Germinal center (tissue), 1 donor: ENCODE measurements at places on chromosomes 2 and 18.

- DNase-seq, result no peak
Observed at GRCh38 chr2:42457011-42457410, 36.8 kb downstream of the KCNG3 start.

DNA sequence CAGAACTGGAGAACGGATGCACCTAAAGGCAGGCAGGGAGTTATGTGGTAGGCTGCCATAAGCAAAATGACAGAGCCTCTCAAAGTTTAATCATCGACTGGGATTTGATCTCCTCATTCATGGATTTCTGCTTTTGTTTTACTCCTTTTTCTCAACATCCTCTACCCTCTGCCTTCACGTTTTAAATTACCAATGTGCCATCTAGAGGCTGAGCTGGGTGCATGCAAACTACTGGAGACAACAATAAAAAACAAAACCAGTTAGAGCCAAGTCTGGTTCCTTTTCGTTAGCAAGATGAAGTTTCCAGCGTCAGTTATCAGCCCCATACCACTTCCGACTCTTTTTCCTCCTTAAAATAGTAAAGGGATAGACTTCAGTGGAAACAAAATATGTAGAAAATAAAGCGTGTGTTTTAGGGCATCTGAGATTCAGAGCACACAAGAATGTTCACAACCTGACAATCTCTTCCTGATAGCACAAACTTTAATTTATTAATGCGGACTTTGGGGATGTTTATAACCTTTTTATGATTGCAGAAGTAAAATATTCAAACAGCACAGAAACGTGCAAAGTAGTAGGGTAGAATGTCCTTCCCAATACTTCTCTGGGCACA is 117.0 kb downstream of the LAMA1 start:
- no peak for DNase-seq

- no peak for DNase-seq
Observed at GRCh38 chr2:18055290-18055689, 176.8 kb downstream of the KCNS3 start.

GRCh38 chr18:6509832-6510231 is 95.1 kb upstream of the L3MBTL4 start:
- DNase-seq, result no peak

GRCh38 chr2:34093790-34094189 is 494.7 kb upstream of the FAM98A start:
- no peak for DNase-seq

- DNase-seq, result no peak
Observed at GRCh38 chr2:38751596-38752410, 642 bp upstream of the SRSF7 start.

DNA sequence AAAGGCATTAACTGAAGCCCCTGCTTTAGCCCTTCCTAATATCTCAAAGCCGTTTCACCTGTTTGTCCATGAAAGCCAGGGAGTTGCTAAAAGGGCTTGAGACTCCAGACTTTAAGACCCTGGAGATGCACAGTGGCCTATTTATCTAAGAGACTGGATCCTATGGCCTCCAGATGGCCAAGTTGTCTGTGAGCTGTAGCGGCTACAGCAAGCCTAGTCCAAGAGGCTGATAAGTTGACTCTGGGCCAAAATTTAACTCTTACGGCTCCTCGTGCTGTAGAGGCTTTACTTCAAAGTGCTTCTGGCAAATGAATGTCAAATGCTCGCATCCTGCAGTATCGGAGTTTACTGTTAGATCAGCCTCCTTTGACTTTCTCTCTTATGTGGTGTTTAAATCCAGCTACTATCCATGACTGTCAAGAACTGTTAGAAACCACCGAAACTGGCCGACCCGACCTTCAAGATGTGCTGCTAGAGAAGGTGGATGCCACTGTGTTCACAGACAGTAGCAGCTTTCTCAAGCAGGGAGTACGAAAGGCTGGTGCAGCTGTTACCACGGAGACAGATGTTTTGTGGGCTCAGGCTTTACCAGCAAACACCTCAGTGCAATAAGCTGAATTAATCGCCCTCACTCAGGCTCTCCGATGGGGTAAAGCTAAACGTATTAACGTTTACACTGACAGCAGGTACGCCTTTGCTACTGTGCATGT is 336.7 kb upstream of the CNTNAP5 start:
- DNase-seq, result no peak

- no peak for DNase-seq
Observed at GRCh38 chr18:77985526-77986281, 736.1 kb downstream of the GALR1 start.

GRCh38 chr2:224584785-224585210 is 365 bp downstream of the CUL3 start:
- DNase-seq, result peak; percentile 50

GRCh38 chr2:153812632-153813031 is 59.1 kb upstream of the GALNT13 start:
- DNase-seq, result no peak

- DNase-seq, result no peak
Observed at GRCh38 chr2:21453723-21454450, 330.1 kb downstream of the TDRD15 start.

DNA sequence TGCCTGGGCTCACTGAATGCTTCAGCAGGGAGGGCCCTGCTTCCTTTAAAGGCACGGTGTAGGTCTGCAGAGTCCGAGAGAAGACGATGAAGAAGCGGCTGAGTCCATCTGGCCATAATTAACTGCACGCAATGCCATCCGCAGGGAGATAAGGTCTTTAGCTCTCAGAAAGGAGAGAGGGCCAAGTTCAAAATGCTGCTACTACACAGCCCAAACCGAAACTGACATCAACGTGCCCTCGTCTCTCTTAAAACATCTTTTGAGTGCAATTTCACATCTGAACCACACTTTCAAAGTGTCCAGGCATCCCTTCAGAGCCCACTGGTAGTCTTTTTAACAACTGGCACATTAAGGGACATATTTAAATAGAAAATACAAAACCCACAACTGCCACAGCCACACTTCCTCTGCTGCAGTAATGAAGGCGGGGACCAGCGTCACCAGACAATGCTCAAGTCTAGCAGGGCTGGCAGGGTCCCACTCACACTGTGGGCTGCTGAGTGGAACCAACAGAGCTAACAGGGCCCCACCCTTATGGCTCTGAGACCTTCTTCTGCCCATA is 35.8 kb downstream of the ST3GAL5 start:
- peak; percentile 42 for DNase-seq

DNA sequence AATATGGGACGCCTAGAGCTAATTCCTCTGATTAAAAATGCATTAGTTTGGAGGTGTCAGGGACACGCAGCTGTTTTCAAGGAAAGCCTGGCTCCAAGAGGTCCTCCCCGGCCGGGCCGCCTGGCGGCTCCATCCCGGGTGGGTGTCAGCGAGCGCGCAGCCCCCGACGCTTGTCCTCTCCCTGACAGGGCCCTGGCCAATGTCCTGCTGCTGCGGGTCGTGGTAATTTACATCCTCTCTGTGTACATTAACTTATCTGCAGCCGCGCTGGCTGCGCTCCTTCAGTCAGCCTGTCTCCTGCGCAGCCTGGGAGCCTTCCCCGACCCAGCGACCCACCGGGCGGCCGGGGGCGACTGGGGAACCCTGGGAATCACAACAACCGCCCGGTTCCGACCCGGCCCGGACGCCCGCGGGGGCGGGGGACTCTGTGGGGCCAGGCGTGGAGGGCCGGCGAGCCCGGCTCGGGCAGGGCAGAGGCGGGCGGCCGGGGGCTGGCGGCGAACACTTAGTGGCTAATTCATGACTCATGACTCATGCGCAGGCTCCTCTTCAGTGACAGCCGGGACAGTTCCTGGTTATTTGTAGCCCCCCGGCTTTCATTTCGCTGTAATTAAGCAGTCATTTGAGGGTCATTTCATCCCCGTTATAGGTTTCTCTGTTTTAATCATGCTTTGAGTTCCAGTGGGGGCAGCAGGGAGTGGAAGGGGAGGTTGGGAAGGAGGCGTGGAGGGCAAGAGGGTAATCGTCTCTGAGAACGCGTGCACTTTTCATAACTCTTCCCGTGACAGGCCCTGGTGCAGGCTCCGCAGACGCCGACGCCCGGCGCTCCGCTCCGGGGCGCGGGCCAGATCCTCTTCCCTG is 141.9 kb upstream of the CTAGE1 start:
- no peak for DNase-seq

DNA sequence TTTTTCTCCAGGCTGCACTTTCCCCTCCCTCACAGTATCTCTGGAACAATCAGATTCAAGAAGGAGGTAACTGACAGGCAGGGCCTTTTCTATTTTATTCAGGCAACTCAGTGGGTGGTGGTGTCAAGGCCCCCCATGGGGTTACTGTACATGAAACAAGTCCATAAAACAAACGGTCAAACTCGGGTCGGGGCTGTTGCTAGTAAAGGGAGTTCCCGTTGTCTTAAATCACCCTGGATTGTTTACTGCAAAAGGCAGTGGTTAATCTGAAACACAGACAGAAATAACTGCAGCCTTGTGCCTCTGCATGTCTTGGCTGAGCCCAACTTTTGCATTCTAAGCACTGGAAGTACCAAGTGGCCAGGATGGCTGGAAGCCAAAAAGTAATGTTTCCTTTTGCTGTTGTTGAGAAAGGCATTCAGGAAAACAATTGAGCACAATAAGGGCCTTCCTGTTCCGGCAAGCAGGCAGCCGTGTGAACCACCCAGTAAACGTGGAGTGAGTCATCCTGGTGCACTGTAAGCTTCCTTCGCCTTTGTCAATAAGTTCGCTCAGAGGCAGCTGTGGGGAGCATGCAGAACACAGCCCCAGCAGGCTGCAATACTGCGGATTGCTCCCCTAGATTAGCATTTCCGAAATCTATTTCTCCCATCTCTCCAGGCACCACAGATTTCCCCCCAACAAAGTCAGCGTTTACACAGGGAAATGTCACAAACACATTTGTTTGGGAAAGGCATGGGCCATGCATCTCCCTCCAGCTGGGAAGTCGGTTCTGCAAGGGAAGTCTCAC is 149.6 kb downstream of the IRS1 start:
- DNase-seq, result no peak

DNA sequence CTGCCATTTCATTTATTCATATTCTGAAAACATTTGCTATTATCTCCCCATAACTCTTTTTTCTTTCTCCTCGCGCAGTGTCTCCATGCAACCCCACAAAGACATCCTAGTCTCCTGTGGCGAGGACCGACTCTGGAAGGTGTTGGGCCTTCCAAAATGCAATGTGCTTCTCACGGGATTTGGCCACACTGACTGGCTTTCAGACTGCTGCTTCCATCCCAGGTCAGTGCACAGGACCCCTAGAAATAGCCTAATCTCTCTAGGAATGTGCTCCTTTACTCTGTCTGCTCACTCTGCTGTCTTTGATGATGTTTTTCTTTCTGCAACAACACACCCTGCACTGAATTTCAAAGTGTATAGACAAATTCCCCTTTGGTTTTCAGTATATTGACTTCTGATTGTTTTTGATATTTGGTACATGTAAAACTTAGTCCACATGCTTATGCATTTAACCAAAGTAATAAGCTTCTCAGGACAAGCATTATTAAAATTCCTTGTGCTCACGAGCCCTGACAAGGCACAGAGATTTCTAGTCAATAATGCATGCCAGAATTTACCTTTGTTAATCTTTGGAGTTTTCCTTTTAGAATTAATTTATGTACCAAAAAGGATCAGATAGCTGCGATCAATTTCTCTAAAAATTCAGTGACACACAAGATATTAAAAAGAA is 548.3 kb upstream of the VWC2L start:
- DNase-seq, result no peak

GRCh38 chr2:177595126-177595845 is 202.7 kb downstream of the AGPS start:
- no peak for DNase-seq

DNA sequence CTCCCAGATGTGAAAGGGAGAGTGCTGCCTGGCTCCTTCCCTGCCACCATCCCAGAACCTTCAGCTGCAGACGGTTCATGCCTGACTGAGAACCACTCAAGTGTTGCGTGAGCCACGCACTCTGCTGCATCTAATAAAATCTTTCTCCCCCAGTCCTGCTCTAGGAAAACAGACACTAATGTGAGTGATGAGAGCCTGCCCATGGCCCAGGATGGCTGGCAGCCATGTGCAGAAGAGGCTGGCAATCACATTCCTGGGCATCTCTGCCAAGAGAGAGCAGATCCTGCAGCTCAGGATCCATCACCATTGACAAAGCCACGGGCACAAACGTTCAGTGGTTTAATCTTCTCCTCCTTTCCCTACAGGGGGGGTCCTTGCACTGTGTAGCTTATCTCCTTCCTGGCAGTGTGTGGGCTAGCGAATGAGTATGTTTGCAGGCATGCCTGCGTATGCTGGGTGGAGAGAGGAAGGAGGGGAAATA is 477.5 kb downstream of the SLC4A3 start:
- no peak for DNase-seq

GRCh38 chr2:99708231-99708630 is 218.4 kb upstream of the REV1 start:
- no peak for DNase-seq

DNA sequence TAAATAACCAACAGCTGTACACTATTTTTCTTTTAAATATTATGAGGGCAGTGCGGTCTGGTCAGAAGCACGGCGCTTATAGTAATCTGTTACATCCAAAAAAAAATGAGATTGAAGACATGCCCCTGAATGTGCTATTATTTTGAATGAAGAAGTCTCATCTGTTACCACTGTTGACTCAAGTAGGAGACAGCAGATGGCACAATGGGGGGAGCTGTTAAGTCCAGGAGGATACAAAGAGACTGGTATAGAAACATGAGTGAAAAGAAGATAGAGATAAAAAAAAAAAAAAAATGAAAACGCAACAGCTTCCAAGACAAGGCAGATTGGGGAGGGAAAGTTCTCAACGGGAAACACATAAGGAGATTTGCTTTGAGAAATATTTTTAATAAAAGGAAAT is 425.5 kb upstream of the PKDCC start:
- DNase-seq, result no peak

- no peak for DNase-seq
Observed at GRCh38 chr2:207352978-207353671, 176.6 kb upstream of the CREB1 start.

DNA sequence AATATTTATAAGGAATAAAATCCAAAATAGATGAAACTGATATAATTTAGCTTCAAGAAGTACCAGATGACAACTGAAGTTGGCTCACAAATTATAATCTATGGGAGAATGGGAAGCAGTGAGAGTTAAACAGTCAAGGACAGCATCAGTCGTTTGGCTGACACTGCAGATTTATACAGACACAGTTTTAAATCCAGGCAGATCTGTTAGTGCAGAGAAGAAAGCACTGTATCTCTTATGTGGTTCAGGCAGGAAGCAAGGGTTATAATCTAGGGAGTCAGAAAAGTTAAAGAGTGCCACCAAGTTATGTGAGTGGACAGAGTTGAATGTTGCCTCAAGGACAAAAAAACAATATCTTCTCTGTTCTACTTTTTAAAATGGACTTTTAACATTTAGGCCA is 880.2 kb downstream of the TSN start:
- DNase-seq, result no peak

DNA sequence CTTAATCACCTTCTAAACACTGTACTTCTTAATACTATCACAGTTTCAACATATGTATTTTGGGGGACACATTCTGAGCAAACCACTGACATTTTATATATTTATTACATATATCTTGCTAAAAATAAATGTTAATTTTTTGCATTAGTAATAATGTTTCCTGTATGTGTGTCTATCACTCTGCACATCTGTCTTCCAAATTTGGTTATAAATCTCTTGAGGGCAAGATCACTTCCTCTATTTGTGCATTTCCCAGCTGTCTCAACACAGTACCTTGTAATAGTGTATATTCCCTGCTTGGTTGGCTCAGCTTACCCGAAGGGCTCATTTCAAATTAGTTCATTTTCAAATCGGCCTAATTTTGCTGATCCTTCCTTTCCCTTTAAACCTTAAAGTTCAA is 617.1 kb upstream of the GYPC start:
- DNase-seq, result peak; percentile 60

- DNase-seq, result no peak
Observed at GRCh38 chr2:98479959-98480524, 35.4 kb downstream of the INPP4A start.

- DNase-seq, result no peak
Observed at GRCh38 chr18:3654442-3655253, 204.7 kb downstream of the TGIF1 start.
